ENCODE measurements at places on chromosomes 3 and 15.

- no peak for DNase-seq
Measured at GRCh38 chr3:54600441-54601204, 327.2 kb downstream of the LRTM1 start.

DNA sequence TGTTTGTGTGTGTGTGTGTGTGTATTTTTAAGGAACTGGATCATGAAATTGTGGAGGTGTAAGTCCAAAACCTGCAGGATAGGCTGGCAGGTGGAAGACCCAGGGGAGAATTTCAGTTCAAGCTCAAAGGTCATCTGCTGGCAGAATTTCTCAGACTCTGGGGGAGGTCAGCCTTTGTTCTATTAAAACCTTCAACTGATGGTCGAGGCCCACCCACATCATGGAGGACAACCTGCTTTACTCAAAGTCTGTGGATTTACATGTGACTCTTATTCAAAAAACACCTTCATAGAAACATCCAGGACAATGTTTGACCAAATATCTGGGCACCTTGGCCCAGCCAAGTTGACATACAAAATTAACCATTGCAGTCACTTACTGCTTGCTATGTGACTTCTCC, 157.2 kb downstream of the EDEM1 start:
- DNase-seq, result no peak

- no peak for DNase-seq
Measured at GRCh38 chr15:47614360-47615011, 102.8 kb upstream of the SEMA6D start.

DNA sequence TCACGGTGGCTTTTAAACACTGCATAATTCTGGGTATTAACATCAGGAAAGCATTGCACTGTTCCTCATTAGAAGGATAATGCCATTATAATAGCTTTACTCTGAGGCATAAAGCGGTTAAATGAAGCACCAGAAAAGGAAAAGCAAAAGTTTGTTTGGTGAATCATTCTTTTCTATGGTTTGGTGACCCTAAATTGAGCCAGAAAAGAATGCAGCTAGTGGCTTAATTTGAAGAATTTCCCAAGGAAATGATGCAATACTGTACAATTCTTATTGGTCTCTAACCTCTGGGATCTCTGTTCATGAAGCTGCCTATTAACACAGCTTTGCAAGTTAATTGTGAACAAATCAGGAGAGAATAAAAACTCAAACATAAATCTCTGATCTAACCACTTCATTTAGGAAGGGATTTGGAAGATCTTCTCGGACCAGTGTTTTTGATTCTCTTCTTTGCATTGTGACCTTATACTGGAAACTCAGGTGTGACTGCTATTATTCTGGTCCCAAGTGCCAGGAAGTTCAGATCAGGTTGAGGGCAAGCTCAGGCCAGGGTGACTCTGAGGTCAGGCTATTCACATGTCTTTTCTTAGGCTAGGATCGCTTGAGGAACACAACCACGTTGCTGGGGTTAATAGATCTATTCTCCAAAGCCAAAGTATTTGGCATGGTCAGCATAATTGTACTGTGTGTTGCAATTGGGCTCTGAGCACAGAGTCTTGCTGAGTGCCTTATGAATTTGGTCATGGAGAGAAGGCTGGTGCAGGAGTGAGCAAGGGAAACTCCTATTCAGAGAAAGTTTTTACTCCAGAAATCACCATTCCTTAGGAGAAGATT, 11.3 kb upstream of the DLG1 start:
- DNase-seq, result no peak

- no peak for DNase-seq
Measured at GRCh38 chr3:77354958-77355357, 315.1 kb downstream of the ROBO2 start.

- no peak for DNase-seq
Measured at GRCh38 chr15:53693729-53694475, 65.6 kb downstream of the WDR72 start.

- DNase-seq, result no peak
Measured at GRCh38 chr3:124920718-124921117, 13.8 kb downstream of the MUC13 start.

DNA sequence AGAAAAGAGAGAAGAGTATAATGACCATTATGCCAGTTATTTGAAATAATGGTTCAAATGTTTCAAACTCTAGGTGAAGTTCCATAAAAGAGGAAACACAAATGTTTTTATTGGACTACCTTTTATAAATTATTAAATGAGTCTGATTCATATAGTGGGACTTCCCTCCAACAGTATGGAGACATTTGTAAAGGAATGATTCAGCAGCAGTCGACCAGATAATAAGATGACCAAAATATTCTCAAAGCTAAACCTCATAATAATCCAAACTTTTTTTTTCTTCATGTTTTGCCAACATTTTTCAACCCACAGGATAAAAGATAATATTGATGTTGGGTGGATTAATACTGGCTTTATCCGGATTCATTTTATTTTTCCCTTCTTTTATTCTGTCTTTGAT, 18.8 kb downstream of the TIPARP start:
- DNase-seq, result no peak

DNA sequence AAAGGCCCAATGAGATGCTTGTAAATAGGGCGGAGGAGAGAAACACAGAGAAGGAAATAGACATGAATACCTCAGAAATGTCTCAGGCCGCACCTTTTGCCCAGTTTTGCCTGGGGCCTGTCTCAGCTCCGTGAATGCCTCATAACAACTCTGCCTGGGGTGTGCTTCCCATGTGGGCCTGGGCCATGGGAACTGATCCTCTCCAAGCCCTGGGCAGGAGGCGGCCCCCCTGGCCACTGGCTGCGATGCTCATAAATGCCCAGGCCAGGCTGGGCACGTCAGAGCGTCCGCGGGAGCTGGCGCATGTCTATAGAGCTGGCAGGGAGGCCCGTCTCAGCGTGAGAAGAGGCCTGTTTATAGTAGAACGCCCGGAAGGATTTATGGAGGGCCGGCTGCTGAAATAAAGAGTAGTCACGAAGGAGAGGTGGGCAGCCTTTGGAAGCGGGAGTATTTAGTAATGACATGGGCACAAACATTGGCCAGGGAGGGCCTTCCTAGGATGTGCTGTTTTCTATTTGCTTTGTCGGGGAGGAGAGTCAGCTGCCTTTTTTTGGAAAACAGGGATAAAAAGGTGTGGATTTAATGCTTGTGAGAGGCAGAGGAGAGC, 85.9 kb upstream of the IGF1R start:
- DNase-seq, result no peak
